Dermis blood vessel endothelial cell (primary cell): ENCODE measurements at places on chromosomes 2 and 18. TPM values are rescaled to one million over a fixed set of nuclear protein-coding genes. Genes with fewer than 3 reads are reported as not detected.

GRCh38 chr18:40902436-40902835, 1052.6 kb upstream of the PIK3C3 start:
- DNase-seq, result no peak

Gene ZNF519
- total RNA-seq, result 2.6 and 5.4 TPM in 2 replicates

DNA sequence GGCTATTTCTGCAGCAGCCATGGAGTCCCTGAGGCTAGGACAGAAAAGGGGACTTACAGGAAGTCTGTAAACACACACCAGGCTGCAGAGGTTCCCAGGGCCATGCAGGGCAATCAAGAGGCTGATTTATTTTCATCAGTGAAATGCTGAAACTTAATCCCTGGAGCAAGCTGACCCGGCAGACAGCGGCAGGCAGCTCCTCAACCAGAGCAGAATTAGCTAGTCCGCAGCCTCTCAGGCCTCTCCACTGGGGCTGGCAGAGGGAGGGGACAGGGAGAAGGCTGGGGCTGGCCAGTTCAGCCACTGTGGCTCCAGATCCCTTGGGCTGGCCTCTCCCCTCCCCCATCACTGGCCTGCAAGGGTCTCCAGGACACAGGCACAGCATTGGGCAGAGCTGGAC, 136.3 kb downstream of the TNS1 start:
- DNase-seq, result no peak

Gene CFAP210
- total RNA-seq, result not detected in 2 replicates

DNA sequence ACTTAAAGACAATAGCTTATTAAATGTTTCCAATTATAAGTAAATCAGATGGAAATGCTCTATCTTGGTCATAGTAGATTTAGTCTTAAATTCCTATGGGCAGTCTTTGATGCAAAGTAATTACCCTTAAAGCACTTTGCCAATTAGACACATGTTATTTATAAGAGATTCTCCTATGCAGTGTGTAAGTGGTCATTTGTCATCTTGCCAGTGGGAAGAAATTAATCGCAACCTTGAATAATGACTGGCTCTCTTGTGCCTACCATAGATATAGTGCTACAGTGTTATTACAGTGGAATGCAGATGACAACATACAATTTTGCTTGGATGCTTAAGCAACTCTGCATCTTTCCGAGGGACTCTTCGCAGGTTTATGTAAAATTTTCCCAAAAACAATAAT, 311.0 kb upstream of the THUMPD2 start:
- DNase-seq, result no peak

DNA sequence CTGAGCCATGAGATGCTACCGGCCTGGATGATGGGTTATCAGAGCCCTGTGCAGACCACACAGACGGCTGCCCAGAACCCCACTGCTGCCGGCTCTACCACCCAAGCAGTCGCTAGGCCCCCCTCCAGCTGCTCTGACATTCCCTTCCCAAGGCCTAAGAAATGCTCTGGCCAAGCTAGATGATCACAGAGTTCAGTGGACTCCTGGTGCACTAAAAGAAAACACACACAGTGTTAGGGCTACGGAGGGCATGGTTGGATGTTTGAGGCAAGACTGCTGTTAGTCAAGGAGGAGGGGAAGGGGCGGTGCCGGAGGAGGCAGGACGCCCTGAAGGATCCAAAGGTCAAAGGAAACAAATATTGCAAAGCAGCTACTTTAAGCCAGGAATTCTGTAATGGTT, 174.5 kb downstream of the MYCN start:
- DNase-seq, result no peak

DNA sequence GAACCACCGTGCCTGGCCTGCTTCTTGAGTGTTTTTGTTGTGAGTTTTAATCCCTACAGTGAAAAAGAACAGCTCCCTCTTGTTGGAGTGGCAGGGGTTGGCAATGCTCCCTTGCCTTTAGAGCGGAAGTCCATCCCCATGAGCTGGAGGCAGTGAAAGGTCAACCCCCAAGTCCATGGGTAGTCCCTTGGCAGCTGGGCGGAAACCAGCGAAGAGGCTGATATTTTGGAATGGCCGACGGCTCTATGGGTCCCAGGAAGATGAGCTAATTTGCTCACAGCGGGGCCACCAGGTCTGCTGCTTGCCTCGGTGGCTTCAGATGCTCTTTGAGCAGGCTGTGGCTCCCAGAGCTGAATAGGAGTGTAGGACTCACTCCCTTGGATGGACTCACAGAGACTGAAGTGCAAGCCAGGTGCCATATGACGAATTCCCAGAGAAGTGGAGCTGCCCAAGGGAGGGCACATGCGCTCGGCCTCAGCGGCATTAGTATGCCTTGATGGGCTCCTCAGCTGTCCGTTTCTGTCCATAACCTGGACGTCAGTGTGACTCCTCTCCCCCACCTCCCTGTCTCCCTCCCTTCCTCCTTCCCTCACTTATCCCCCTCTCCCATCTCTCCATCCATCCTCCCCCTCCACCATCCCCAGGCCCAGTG, 25.4 kb upstream of the RHOB start:
- DNase-seq, result no peak

- no peak for DNase-seq
Measured at GRCh38 chr2:219107758-219108157, 47.0 kb upstream of the IHH start.

Gene LOXL3
- total RNA-seq, result 0.85 and 1.7 TPM in 2 replicates

Gene MAPK4
- not detected in 2 replicates for total RNA-seq

Gene MPP4
- 2.2 and 3.1 TPM in 2 replicates for total RNA-seq

Gene L3MBTL4
- 5.9 and 8.0 TPM in 2 replicates for total RNA-seq

Gene HOXD12
- not detected in 2 replicates for total RNA-seq

Gene TXNDC2
- 0.05 TPM in 1 of 2 replicates, not detected in the other for total RNA-seq

DNA sequence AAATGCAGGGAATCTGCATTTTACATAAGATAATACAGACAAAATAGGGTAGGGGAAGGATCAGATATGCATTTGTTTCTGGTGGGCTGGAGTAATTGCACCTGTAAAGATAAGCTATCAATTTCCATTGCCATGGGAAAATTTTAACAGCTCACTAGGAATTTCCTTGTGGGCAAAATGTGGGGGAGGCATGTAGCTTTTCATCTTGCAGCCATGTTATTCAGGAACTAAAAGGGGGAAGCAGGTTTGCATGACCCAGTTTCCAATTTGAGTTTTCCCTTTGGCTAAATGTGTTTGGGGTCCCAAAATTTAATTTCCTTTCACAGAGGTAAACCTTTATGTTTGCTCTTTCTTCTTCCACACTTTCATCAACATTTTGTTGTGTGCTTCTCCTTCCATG, 624.4 kb downstream of the NYAP2 start:
- no peak for DNase-seq

Gene GPBAR1
- not detected in 2 replicates for total RNA-seq

- no peak for DNase-seq
Measured at GRCh38 chr2:5290900-5291546, 401.2 kb upstream of the SOX11 start.

Gene FAP
- total RNA-seq, result 1.8 and 6.6 TPM in 2 replicates

- DNase-seq, result no peak
Measured at GRCh38 chr2:197713271-197713670, 8.1 kb downstream of the MARS2 start.

DNA sequence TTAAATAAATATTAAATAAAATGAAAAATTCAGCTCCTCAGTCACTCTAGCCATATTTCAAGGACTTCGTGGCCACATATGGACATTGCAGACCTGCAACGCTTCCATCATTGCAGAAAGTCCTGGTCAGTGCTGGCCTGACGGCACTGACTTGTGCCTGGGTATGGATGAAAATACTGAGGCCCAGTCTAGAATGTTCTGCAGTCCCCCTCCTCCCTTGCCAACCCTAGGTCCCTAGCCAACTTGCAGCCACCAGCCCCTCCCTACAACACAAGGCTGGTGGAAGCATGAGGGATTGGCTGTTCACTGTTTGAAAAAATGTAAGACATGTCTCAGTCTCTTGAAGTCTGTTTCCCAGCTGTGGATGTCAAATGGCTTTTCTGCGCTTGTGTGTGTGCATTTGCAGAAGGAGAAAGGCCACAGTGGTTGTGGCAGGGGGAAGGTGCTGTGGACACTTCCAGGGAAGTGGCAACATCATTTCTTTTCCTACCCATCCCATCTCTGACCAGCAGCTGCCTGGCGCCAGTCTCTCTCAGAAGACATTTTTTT, 9.9 kb downstream of the IGFBP5 start:
- DNase-seq, result no peak

Gene VWA3B
- not detected in 2 replicates for total RNA-seq

- no peak for DNase-seq
Measured at GRCh38 chr2:227942965-227943364, 71.5 kb downstream of the DAW1 start.

- DNase-seq, result no peak
Measured at GRCh38 chr2:60407398-60407797, 146.1 kb downstream of the BCL11A start.

DNA sequence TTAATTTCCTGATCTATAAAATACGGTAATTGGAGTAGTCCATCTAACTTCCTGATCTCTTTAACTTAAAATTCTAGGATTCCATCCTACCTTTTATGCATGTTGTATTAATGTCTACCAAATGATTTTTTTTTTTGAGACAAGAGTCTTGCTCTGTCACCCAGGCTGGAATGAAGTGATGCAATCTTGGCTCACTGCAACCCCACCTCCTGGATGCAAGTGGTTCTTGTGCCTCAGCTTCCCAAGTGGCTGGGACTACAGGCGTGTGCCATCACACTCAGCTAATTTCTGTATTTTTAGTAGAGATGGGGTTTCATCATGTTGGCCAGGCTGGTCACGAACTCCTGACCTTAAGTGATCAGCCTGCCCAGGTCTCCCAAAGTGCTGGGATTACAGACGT, 47.8 kb downstream of the CFAP36 start:
- DNase-seq, result no peak

Gene FAM161A
- 1.0 and 2.0 TPM in 2 replicates for total RNA-seq

DNA sequence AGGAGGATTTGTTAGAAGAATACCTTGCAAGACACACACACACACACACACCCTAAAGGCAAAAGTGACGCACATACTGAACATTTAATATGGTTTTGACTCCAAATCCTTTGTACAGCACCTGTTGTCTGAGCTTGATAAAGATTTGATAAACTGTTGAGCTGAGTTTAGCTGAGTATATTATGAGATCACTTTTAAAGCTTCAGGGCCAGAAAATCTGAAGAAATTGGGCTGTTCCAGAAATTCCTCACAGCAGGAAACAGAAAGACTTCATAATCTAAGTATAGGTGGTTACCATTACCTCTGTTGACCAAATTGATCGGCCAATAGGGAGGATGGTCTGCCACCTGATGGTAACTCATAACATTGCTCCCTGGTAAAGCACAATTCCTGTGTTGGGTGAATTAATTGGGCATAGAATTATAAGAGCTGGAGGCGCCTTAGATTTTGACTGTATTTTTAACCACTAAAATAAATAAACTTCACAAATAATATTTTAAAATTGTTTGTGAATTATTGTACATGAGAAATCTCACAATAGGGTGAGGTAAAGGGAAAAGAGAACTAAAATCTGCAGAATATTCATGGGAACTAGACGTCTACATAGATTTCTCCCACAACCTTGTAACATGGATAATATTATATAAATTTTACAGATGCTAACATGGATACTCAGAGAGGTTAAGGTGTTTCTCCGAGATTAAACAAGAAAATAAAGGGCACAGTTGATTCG, 21.8 kb upstream of the RPIA start:
- peak; percentile 74 for DNase-seq

DNA sequence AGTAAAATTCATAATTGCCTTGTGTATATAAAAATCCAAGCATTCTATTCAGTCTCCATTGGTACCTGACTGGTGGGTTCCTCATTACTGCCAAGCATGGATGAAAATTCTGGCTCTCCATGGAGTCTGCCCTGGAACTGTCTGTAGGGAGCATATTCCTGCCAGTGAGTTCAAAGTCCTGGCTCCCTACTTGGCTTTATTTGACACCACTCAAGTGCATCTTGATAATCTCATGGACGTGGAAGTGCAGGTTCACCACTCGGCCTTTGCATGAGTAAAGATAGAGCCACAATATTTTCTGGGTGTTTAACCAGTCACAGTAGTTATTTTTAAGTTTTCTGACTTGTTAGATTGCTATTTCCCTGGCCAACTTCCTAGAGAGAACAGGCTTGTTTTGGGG, 63.5 kb downstream of the CNTNAP5 start:
- DNase-seq, result no peak

- no peak for DNase-seq
Measured at GRCh38 chr18:27863780-27864430, 313.0 kb downstream of the CDH2 start.

- no peak for DNase-seq
Measured at GRCh38 chr2:38100328-38100727, 24.4 kb upstream of the CYP1B1 start.

GRCh38 chr2:7031547-7032245, 114.5 kb downstream of the RNF144A start:
- DNase-seq, result peak; percentile 76

- DNase-seq, result no peak
Measured at GRCh38 chr2:74715880-74716279, 61.8 kb downstream of the SEMA4F start.

DNA sequence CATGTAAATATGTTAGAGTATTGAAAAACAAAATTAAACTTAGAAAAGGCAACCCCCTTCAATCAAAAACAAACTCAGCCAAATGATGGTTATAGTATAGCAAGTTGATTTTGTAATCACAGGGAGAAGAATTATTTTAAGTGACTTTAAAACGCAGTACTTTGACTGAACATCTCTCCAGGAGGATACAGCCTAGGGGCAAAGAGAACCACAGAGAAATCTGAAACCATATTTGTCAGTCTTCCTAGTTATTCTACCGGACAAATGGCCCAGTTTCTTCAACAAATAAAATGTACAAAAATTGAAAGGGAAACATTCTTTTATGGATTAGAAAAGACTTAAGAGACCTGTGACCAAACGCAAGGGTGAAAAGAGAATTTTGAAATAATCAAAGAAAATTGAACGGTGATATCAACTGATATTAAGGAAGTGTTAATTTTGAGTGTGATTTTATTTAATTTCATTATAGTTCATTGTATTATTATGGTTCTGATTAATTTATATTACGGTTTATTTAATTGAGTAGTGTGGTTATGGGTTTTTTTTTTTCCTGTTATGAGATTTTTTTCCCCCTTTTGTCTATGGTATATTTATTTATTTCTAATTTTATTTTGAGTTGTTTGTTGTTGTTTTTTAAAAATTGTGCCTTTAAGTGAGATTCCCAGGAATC, 75.3 kb downstream of the HNRNPLL start:
- DNase-seq, result no peak

DNA sequence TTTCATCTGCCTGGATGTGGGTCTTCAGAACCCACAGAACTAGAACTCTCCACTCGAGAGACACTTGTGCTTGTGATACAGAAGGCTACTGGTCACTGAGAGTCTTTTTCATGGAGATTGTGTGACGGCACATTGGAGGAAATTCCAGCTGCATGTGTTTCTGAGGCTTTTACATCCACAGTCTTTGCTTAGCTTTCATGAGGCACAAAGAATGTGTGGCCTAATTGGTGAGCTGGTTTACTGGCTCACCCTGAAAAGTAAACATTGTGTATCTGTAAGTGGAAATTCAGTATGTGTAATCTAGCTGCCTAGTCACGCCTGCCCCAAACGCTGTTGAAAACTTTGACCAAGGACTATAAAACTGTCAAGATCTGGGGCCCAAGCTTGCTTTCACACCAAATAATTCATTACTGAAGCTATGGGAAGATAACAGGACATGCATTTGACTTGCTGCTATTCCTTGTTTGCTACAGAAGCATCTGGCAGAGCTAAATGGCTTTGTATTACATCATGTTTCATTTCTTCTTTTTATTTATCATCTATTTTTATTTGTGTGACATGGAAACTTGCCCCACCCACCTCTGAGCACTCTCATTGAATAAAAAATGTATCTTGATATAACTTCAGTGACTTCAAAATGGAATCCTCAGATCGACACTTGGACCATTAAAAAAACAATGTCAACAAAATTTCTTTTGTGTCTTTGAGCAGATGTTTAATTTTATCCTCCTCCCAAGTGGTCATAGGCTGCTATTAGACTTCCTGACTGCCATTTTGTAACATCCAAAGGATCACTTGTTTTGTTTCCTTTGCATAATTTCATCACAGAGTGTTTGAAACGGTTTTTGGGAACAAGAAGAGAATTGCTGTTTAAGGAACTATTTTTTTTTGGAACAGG, 80.2 kb downstream of the EFEMP1 start:
- DNase-seq, result no peak
